Naive B cell (primary cell): ENCODE measurements at places on chromosomes 3 and 15. TPM values are rescaled to one million over a fixed set of nuclear protein-coding genes. Genes with fewer than 3 reads are reported as not detected.

DNA sequence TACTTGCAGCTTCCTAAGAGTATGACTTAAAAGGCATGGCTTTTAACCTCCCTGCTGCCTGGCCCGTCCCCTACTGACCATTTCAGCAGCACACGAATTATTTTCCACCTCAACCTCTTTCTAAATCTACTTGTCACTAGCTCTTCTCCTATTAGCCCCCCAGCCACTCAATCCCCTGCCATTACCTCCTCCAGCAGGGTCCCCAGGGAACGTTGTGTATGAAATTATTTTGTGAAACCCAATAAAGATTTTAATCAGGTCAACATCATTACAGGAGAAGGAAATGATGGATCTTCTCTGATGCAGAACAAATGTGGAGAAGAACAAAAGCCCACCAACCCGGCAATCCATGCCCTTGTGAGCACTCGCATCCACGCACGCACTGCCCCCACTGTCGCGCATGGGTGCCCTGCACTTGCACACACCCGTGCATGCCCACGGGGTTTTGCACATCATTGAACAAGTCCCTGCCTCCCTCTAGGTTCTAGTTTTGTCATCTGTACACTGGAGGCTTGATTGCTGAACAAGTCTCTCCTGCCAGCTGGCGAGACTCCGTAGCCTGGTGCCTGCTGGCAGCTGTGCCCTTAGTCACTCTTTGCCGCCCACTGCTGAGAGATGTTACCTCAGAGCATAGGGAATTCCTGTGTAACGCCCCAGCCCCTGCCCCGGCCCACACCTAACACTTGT lies 51.6 kb downstream of the LINGO1 start:
- no peak for DNase-seq
- H3K4me1 ChIP-seq: peaks cover 5% of the 10 kb centered on the region
- H3K4me3 ChIP-seq: no peak overlapping the region
- H3K27me3 ChIP-seq: peaks cover 16% of the 10 kb centered on the region
- peak overlapping the region; percentile 78 for H3K27ac ChIP-seq
- no peaks in the 10 kb centered on the region for H3K36me3 ChIP-seq

GRCh38 chr3:43017593-43018195 lies 38.6 kb downstream of the GASK1A start:
- H3K36me3 ChIP-seq: no peaks in the 10 kb centered on the region
- DNase-seq: no peak
- no peaks in the 10 kb centered on the region for H3K27me3 ChIP-seq
- H3K27ac ChIP-seq: no peak overlapping the region

- no peaks in the 10 kb centered on the region for H3K27me3 ChIP-seq
- H3K4me3 ChIP-seq: no peak overlapping the region
- no peak overlapping the region for H3K27ac ChIP-seq
- no peaks in the 10 kb centered on the region for H3K4me1 ChIP-seq
- H3K36me3 ChIP-seq: no peaks in the 10 kb centered on the region
- no peak for DNase-seq
Observed at GRCh38 chr3:74304424-74304823, 310.0 kb downstream of the CNTN3 start.

- DNase-seq: no peak
- no peaks in the 10 kb centered on the region for H3K27me3 ChIP-seq
- H3K4me1 ChIP-seq: peaks cover 47% of the 10 kb centered on the region
- no peak overlapping the region for H3K4me3 ChIP-seq
Observed at GRCh38 chr3:188283347-188283746, 129.4 kb downstream of the LPP start.

- no peak overlapping the region for H3K4me3 ChIP-seq
- H3K36me3 ChIP-seq: peaks cover 15% of the 10 kb centered on the region
- no peaks in the 10 kb centered on the region for H3K27me3 ChIP-seq
- DNase-seq: no peak
Observed at GRCh38 chr3:98359993-98360675, 6.5 kb downstream of the OR5K4 start.

DNA sequence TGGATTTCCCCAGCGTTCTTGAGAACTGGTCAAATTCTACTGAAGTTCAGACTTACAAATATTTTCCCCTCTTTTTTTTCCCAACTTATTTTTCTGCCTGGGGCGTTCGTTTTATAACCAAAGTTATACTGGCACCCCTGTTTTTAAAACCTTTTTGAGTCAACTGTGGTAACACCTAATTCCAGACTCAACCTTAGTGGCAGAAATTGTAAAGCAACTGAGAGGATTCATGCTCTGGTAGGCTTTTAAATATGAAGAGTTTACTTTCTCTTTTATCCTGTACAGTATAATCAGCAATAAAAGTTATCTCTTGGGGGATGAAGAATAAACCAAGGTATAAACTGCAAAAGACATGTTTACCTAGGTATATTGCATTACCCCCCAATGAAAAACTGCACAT lies 2.3 kb downstream of the IL5RA start:
- H3K27ac ChIP-seq: no peak overlapping the region
- H3K4me1 ChIP-seq: peaks cover 11% of the 10 kb centered on the region
- no peak overlapping the region for H3K4me3 ChIP-seq

DNA sequence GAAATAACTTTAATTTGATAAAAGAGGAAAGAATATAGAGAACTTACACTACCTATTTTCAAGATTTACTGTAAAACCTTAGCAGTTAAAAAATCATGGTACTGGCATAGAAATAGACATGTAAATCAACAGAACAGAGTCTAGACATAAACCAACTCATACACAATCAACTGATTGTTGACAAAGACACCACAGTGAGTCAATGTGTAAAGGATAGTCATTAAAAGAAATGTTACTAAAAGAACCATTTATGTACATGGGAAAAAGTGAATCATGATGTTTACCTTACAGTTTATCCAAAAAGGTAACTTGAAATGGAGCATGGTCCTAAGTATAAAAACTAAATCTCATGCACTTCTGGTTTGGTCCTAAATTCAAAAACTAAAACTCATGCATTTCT lies 847.4 kb downstream of the IGSF11 start:
- H3K27ac ChIP-seq: no peak overlapping the region
- no peak overlapping the region for H3K4me3 ChIP-seq
- no peaks in the 10 kb centered on the region for H3K4me1 ChIP-seq
- no peaks in the 10 kb centered on the region for H3K36me3 ChIP-seq
- no peak for DNase-seq

DNA sequence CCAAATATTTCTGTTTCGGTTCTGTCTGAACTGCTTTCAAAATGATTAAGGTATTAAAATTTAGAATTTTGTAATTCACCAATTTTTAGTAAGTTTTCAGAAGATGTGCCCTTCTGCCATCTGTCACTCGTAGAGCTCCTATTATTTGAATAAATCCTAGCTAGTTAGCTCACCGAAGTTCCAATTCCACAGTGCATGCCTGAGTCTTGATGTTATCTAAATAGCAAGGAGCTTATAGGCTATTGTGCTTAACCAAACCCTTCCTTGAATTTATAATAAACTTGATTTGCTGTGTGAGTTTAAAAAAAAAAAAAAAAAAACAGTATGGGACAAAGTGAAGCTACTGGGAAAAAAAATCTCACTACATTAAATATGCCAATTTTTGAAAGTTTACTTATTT lies 18.7 kb downstream of the ATP13A3 start:
- H3K36me3 ChIP-seq: no peaks in the 10 kb centered on the region
- no peak overlapping the region for H3K4me3 ChIP-seq
- no peak for DNase-seq
- H3K4me1 ChIP-seq: peaks cover 22% of the 10 kb centered on the region
- no peak overlapping the region for H3K27ac ChIP-seq

GRCh38 chr3:72756900-72757299 lies 91.3 kb downstream of the SHQ1 start:
- H3K27ac ChIP-seq: no peak overlapping the region
- peak overlapping the region; percentile 58 for H3K4me3 ChIP-seq
- peaks cover 38% of the 10 kb centered on the region for H3K27me3 ChIP-seq
- peaks cover 15% of the 10 kb centered on the region for H3K36me3 ChIP-seq

The MEX3B gene
- polyA plus RNA-seq: not detected

GRCh38 chr15:82048811-82049210 lies 3.0 kb upstream of the MEX3B start:
- H3K4me1 ChIP-seq: peaks cover 13% of the 10 kb centered on the region
- H3K4me3 ChIP-seq: peak overlapping the region; percentile 85
- no peaks in the 10 kb centered on the region for H3K36me3 ChIP-seq
- H3K27ac ChIP-seq: no peak overlapping the region

DNA sequence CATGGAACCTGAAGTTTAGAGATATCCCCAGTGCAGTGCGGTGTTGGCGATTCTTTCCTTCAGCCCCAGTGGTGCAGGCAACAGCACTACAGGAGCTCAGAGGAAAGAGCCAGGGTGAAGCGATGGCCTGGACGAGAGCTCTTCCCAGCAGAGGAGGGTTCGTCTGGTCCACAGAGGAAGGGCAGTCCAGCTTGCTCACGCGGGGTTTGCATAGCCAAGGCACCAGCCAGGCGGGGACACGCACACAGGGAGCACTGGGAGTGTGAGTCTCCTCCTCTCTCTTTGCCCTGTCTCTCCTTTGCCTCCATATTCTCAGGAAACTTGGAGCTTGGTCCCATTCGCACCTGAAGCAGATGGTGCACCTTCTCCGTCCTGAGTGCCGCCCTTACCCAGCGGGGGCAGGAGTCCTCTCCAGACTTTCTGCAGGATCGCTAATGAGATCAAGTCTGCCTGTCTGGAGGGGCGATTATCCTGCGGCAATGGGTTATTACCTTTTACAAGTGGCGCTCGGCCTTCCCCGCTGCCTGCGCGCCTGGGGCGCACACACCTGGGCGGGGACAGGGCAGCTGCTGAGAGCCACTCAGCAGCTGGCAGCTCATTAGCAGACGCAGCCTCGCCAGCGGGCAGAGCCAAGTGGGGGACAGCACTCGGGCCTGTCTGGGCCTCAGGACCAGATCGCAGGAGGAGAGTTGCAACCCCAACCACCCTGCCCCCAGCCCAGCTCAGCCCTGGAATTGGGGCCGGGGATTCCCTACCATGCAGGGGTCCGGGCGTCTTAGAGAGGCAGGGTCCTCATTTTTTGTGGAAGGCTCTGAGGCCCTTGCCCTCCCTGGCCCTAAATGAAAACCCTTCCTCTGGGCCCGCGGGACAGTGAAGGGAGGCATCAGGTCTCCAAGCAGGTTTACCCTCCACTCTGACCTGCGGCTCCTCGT lies 119.0 kb upstream of the MEF2A start:
- H3K27me3 ChIP-seq: no peaks in the 10 kb centered on the region
- H3K36me3 ChIP-seq: no peaks in the 10 kb centered on the region
- no peak overlapping the region for H3K27ac ChIP-seq
- H3K4me3 ChIP-seq: peak overlapping the region; percentile 15

The TEX9 gene
- polyA plus RNA-seq: 0.55 TPM

The TMEM207 gene
- polyA plus RNA-seq: not detected

The SNURF gene
- 17.7 TPM for polyA plus RNA-seq

DNA sequence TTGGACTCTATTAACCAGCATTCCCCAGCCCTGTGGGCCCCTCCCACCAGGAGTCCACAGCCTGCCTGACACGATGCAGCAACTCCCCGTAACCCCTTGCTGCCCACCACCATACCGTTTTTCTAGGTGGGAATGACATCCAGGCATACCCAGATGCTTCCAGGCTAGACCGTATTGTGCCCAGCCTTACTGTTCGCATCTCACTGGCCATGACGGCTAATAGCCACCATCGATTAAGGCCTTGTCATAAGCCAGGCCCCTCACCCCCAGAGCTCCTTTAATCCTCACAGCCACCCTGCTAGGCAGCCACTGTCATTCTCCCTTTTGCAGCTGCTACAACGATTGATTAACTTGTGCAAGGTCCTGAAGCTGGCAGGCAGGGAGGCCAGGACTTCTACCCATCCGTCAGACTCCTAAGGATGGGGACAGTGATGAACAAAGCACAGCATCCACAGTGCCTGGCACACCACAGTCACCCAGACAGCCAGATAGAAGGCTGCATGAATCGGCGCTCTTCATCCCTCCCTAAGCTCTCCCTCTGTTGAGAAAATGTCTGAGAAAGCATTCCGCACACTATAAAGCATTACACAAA lies 60.0 kb upstream of the FLNB start:
- no peaks in the 10 kb centered on the region for H3K4me1 ChIP-seq
- H3K27ac ChIP-seq: no peak overlapping the region
- peaks cover 8% of the 10 kb centered on the region for H3K27me3 ChIP-seq
- no peak overlapping the region for H3K4me3 ChIP-seq
- no peaks in the 10 kb centered on the region for H3K36me3 ChIP-seq

The ERICH6 gene
- 0.88 TPM for polyA plus RNA-seq

DNA sequence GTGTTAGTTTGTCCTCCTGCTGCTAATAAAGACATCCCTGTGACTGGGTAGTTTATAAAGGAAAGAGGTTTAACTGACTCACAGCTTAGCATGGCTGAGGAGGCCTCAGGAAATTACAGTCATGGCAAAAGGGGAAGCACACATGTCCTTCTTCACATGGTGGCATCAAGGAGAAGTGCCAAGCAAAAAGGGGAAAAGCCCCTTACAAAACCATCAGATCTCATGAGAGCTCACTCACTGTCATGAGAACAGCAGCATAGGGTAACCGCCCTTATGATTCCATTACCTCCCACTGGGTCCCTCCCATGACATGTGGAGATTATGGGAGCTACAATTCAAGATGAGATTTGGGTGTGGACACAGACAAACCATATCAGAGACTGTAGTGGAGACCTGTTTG lies 27.0 kb downstream of the TM2D3 start:
- no peak overlapping the region for H3K4me3 ChIP-seq
- peaks cover 15% of the 10 kb centered on the region for H3K4me1 ChIP-seq
- DNase-seq: no peak

GRCh38 chr3:39112113-39112512 lies 4.6 kb downstream of the TTC21A start:
- peaks cover 24% of the 10 kb centered on the region for H3K4me1 ChIP-seq
- H3K27ac ChIP-seq: peak overlapping the region; percentile 13
- no peak overlapping the region for H3K4me3 ChIP-seq
- no peak for DNase-seq
- no peaks in the 10 kb centered on the region for H3K27me3 ChIP-seq

DNA sequence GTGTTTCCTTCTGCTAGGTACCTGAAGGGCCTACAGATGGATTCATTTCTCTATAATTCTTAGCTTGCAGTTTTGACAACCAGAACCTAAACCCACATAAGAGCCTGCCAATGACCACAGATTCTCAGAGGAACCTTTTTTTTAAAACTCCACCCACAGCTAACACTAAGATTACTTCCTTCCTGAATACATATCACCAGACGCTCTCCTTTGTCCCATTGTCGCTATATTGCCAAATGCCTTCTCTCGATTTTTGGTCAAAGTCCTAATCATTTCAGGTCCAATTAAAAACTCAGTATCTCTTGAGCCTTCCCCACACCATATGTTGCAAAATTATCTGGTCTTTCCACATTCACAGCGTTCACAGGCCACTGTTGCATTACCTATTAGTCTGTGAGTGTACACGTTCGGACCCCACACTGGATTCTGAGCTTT lies 12.4 kb downstream of the ZNF710 start:
- DNase-seq: peak; percentile 37
- peak overlapping the region; percentile 59 for H3K4me3 ChIP-seq
- peak overlapping the region; percentile 51 for H3K27ac ChIP-seq
- no peaks in the 10 kb centered on the region for H3K27me3 ChIP-seq
- no peaks in the 10 kb centered on the region for H3K36me3 ChIP-seq
